ENCODE measurements at places on chromosomes 5 and 9. TPM values are rescaled to one million over a fixed set of nuclear protein-coding genes. Genes with fewer than 3 reads are reported as not detected.

Gene PRR16
- 2.6 TPM for total RNA-seq

Gene KIAA0825
- total RNA-seq = 0.45 TPM

Gene IL4
- total RNA-seq = not detected

Gene CDX1
- total RNA-seq = not detected

Gene ZER1
- total RNA-seq = 20.9 TPM

Gene TMC1
- total RNA-seq = 0.19 TPM

Gene RNF14
- total RNA-seq = 42.5 TPM

Gene POLR3G
- 39.6 TPM for total RNA-seq

Gene TSLP
- total RNA-seq = 0.60 TPM

Gene MOB3B
- total RNA-seq = not detected

Data from A375 (cell line).